ENCODE measurements at places on chromosomes 1 and 21. TPM values are rescaled to one million over a fixed set of nuclear protein-coding genes. Genes with fewer than 3 reads are reported as not detected.

The NMNAT2 gene
- not detected for total RNA-seq

The ANKRD35 gene
- total RNA-seq: not detected

GRCh38 chr1:83697961-83698360 is 301.0 kb downstream of the TTLL7 start:
- H3K27me3 ChIP-seq: no peaks in the 10 kb centered on the region
- no peak for DNase-seq
- no peak overlapping the region for H3K27ac ChIP-seq
- no peak overlapping the region for H3K4me3 ChIP-seq
- no peaks in the 10 kb centered on the region for H3K36me3 ChIP-seq

GRCh38 chr1:229258031-229258756 is 12.7 kb upstream of the RAB4A start:
- no peaks in the 10 kb centered on the region for H3K27me3 ChIP-seq
- H3K36me3 ChIP-seq: no peaks in the 10 kb centered on the region
- peaks cover 5% of the 10 kb centered on the region for H3K4me1 ChIP-seq
- peak; percentile 81 for DNase-seq

GRCh38 chr1:20978413-20978812 is 191.3 kb upstream of the HP1BP3 start:
- H3K27ac ChIP-seq: no peak overlapping the region
- H3K4me3 ChIP-seq: no peak overlapping the region
- no peaks in the 10 kb centered on the region for H3K4me1 ChIP-seq
- H3K27me3 ChIP-seq: no peaks in the 10 kb centered on the region

GRCh38 chr1:31032266-31032665 is 33.3 kb downstream of the PUM1 start:
- H3K4me1 ChIP-seq: peaks cover 12% of the 10 kb centered on the region
- peaks cover 54% of the 10 kb centered on the region for H3K36me3 ChIP-seq
- H3K4me3 ChIP-seq: no peak overlapping the region
- H3K27me3 ChIP-seq: no peaks in the 10 kb centered on the region

DNA sequence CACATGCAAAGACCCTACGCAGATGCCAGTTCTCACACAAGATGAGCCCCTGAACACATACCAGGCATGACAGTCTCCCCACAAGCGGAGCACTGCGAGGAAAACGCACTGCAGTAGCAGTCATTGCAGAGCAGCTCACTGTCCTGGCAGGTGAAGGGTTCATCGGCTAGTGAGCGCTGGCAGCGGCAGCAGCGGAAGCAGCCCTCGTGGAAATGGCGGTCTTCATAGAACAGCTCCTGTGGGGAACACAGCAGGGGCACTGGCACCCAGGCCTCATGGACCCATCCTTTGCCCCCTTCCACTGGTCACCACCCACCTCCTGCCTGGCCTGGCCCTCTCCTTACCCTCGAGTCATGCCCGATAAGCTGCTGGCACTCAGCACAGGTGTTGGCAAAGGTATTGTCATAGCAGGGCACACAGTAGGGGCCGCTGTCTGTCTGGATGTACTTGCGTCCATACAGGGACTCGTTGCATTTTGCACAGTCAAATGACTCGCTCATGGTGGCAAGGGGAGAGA is 6.3 kb downstream of the FHL3 start:
- DNase-seq: no peak
- H3K4me3 ChIP-seq: peak overlapping the region; percentile 65

DNA sequence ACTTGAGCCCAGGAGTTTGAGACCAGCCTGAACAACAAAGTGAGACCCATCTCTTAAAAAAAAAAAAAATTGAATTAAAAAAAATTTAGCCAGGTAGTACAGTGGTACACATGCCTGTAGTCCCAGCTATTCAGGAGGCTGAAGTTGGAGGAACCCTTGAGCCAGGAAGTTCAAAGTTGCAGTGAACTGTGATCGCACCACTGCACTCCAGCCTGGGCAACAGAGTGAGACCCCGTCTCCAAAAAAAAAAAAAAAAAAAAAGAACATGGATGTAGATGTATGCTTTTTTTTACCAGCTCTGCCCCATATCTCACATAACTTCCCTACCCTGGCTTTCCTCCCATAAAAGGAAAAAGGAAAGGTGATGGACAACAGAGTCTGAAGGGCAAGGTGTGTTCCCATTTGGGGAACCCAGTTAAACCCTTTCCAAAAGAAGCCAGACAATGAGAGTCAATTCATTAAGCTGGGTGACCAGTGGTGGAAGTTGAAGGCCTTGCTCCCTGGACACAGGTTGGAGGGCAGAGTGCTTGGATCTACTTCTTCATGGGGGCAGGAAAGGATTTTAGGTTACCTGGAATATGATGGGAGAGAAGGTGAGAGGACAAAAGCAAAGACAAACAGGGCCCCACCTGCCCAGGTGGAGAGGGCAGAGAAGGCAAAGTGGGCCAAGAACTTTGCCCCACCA is 2.9 kb downstream of the KRTCAP2 start:
- no peak overlapping the region for H3K27ac ChIP-seq
- peaks cover 35% of the 10 kb centered on the region for H3K36me3 ChIP-seq
- peaks cover 34% of the 10 kb centered on the region for H3K4me1 ChIP-seq

- no peaks in the 10 kb centered on the region for H3K36me3 ChIP-seq
- peaks cover 4% of the 10 kb centered on the region for H3K4me1 ChIP-seq
- H3K27ac ChIP-seq: no peak overlapping the region
- DNase-seq: no peak
These were observed 18.5 kb downstream of the OBSCN start for GRCh38 chr1:228226141-228226874.

DNA sequence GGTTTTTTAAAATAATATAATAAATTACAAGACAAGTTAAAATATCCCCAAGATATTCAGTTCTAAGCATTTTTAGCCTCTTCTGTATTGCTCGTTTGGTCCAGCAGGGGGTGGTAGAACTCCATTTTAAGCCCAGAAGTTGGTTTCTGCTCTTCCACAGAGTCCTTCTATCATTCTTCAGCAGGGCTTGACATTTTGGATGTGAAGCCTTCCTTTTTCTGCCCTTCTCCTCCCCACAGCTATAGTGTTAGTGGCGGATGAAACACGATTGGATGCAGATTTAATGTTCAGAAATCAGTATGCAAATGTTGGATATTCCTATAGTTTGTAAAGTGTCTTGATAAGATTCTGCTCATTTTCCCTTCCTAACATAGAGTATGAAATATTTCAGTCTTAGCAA is 1.4 kb downstream of the NCAM2 start:
- no peak overlapping the region for H3K4me3 ChIP-seq
- DNase-seq: peak; percentile 70
- H3K27me3 ChIP-seq: peaks cover 7% of the 10 kb centered on the region
- H3K27ac ChIP-seq: no peak overlapping the region

- H3K36me3 ChIP-seq: no peaks in the 10 kb centered on the region
- no peak overlapping the region for H3K4me3 ChIP-seq
These were observed 477.5 kb downstream of the PTPRU start for GRCh38 chr1:29713857-29714256.

DNA sequence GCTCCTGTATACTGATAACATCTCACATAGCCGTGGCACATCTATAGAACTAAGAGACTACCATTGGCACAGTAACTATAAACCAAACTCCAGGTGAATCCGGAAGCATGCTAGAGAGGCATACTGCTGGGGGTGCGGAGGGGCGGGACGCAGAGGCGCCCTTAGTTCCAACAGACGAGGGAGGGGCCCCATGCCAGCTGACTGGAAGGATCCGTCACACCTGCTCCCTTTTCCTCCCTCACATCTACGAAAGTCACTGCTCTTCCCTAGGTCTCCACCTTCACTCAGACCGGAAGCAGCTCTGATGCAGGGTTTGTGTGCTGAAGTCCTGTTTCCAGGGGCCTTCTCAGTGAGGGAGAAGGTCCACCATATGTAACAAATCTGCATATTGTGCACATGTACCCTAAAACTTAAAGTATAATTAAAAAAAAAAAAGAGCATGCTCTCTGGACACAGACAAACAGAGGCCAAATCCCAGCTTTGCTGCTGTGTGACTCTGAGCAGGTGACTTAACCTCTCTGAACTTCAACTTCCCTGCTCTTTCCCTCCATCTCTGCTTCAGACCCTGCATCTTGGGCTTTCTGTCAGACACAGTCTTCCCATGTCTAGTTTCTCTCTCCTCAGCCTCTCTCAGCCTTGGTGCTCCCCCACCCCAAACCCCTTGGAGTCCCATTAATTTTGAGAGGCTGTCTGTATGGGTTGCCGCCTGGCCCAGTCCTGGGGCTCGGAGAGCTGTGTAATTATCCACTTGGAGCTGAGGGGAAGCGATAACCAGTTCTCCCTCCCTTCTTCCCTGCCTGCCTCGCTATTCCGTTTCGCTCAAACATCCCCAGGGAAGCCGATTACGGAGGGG is 7.8 kb upstream of the GJB5 start:
- peaks cover 19% of the 10 kb centered on the region for H3K27me3 ChIP-seq
- no peak for DNase-seq
- no peaks in the 10 kb centered on the region for H3K36me3 ChIP-seq
- H3K4me3 ChIP-seq: no peak overlapping the region
- no peaks in the 10 kb centered on the region for H3K4me1 ChIP-seq
- H3K27ac ChIP-seq: no peak overlapping the region

DNA sequence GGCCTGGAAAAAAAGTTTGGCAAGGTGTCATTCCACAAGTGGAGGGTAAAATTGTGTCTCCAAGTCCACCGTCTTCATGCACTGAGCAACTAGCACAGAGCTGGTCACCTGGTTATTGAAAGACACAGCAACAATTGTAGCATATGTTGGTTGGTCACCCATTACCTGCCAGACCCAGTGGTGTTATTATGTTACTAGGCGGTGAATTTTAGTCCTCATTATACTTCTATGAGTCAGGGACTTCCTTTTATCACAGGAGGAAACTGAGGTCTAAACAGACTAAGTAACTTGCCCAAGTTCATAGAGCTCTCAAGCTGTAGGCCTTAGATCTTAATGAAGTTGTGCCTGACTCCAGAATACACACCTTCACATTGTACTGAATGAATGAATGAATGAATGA is 94.9 kb upstream of the VANGL1 start:
- H3K27ac ChIP-seq: no peak overlapping the region
- no peak overlapping the region for H3K4me3 ChIP-seq
- H3K27me3 ChIP-seq: 0 out of 3 replicates have a peak, but pooled peaks cover 4% of the 10 kb centered on the region
- H3K36me3 ChIP-seq: no peaks in the 10 kb centered on the region

DNA sequence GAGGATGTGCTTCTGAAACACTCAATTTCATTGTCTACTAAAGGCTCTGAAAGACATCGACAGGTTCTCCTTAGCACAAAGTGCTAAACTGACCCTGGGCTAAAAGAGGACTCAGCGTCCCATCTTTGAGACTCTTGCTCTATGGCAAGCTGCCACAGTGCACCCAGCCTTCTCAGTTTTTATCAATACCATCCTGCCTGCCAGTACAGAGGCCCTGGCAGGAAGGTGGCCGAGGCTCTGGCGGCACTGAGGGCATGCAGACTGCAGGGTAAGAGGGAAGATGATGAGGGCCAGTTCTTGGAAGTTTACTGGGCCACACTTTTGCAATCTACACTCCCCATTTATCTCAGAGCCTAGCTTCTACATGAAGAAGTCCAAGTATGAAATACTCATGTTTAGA is 5.3 kb downstream of the OLFML2B start:
- no peaks in the 10 kb centered on the region for H3K36me3 ChIP-seq
- DNase-seq: no peak
- peaks cover 24% of the 10 kb centered on the region for H3K27me3 ChIP-seq
- H3K4me1 ChIP-seq: peaks cover 4% of the 10 kb centered on the region
